ENCODE measurements at places on chromosomes 1 and 21. TPM values are rescaled to one million over a fixed set of nuclear protein-coding genes. Genes with fewer than 3 reads are reported as not detected.
A peak's percentile ranks its signal among the peaks of the same experiment; 100 is the strongest.

- peak; percentile 80 for DNase-seq
Measured at GRCh38 chr1:51750729-51751128, 127.8 kb downstream of the NRDC start.

DNA sequence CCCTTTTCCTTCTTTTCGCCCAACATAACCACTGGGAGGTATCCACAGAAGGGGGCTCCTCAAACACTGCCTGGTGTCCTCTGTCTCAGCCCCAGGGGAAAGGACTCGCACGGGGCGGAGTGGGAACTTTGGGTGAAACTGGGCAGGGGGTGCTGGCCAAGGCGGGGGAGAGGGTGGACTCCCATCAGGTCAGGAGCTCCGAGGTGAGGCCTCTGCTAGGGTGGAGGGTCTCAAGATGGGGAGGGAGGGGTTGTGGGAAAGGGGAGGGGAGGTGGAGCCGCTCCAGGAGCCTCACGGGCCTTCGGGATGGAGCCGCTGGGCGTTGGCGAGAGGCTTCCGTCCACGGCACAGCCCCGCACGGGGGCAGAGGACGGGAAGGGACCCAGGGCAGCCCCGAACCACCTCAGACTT is 43.2 kb upstream of the POFUT2 start:
- no peak for DNase-seq

- no peak for DNase-seq
Measured at GRCh38 chr1:2486041-2486440, 10.0 kb downstream of the PLCH2 start.

DNA sequence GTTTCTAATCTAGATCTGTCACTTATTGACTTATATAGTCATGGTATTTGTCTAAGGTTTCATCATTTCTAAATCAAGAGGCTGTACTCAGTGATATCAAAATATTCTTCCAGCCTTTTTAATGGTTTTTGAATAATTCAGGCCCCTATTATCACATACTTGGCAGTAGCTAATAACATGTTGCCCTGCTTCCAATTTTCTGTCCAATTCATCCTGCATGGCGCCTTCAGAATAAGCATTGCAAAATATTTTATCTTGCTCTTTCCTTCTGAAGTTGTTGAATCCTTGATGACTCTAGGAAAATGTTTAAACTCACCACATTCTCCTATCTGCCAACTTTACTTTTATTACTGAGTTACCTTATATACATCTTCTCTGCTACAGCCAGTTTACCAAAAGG is 517.2 kb upstream of the B3GALT2 start:
- DNase-seq = no peak

DNA sequence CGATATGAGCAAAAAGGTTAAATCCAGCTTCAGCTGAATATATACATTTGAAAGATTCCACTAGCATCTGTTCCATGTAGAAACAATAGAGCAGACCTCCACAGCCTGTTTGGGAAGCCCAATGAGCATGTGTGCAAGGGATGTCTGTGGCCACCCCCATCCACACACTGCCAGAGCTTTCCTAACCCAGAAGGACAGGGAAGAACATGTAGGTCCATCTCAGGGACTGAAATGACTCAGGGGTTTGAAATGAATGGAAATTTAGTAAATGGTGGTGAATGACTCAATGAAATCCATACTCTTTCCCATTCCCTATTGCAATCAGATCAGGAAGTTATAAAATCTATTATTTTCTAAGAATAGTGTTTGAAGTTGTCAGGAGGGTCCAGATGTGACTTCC is 397.2 kb downstream of the DUSP10 start:
- peak; percentile 31 for DNase-seq

GRCh38 chr1:151800830-151801229 is 4.4 kb downstream of the LINGO4 start:
- no peak for DNase-seq

- no peak for DNase-seq
Measured at GRCh38 chr21:43020177-43020576, 45.8 kb downstream of the PKNOX1 start.

DNA sequence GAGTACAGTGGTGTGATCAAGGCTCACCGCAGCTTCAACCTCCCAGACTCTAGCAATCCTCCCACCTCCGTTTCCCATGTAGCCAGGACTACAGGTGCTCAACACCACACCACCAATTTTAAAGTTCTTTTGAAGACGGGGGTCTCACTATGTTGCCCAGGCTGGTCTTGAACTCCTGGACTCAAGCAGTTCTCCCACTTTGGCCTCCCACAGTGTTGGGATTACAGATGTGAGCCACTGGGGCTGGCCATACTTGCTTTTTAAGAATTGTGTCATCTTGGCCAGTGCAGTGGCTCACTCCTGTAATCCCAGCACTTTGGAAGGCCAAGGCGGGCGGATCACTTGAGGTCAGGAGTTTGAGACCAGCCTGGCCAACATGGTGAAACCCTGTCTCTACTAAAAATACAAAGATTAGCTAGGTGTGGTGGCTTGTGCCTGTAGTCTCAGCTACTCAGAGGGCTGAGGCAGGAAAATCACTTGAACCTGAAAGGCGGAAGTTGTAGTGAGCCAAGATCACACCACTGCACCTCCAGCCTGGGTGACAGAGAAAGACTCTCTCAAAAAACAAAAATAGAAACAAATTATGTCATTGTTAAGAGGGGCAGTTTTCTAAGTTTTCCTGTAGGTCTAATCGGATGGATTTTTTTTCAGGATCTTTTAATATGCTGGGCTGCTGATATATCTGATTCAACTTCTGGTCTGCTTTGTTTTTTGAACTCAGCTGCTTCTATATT is 18.7 kb downstream of the AK4 start:
- DNase-seq = no peak

DNA sequence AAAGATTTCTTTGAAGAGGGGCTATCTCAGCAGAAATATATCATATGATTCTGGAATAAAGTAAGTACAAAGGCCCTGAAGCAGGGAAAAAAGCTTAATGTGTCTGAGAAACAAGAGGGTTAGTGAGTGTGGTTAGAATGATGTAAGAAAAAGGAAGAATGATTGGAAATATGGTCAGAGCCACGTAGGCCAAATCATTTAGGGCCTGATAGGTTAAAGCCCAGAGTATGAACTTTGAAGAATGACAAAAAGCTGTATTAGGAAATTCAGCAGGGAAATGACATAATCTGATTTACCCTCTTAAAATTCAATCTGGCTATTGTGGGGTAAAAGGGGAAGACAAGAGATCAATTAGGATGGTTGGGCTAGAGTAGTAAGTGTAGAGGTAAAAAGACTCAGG is 69.0 kb upstream of the MUTYH start:
- no peak for DNase-seq

GRCh38 chr1:16983649-16984048 is 3.2 kb upstream of the MFAP2 start:
- DNase-seq = no peak

- DNase-seq = peak; percentile 97
Measured at GRCh38 chr1:229221106-229222019, 49.5 kb upstream of the RAB4A start.

GRCh38 chr1:53342735-53343470 is 15.0 kb upstream of the LRP8 start:
- no peak for DNase-seq

- no peak for DNase-seq
Measured at GRCh38 chr1:66931590-66931989, 6.8 kb downstream of the MIER1 start.

- DNase-seq = peak; percentile 26
Measured at GRCh38 chr1:27380766-27381733, 2.1 kb downstream of the CD164L2 start.

DNA sequence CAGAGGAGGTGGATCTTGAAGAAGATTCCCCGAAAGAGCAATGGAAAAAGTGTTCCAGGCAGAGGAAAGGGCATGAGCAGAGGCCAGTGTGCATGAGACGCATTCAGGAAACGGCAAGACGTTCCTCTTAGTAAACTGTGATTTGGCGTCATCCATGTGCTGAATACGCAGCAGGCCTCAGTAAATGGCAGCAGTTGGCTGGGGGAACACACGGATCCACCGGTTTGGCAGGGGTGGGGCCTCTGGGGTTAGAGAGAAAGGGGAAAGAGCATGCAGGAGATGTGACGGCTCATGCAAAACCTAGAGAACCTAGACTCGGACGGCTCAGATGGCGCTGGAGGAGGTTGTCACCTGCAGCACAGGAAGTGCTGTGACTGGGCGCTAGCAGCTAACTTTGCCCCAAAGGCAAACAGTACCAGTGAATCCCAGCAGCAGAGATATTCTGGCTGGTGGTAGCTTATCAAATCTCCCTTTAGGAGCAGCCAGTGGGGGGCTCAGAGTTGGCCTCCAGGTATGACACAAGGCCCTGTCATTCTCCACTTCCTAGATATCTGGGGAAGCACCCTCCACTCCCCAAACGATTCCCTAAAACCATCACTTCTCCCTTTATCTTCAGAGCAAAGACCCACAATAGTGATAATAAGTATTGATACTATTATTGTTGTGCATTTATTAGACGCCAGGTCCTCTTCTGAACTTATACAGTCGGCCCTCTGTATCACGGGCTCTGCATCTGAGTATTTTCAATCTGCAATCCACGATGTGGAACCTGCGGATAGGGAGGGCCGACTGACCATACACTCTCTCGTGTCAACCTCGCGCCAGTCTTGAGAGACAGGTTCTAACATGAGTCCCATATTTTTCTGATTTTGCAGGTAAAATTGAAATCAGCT is 7.6 kb downstream of the LAPTM5 start:
- DNase-seq = no peak

DNA sequence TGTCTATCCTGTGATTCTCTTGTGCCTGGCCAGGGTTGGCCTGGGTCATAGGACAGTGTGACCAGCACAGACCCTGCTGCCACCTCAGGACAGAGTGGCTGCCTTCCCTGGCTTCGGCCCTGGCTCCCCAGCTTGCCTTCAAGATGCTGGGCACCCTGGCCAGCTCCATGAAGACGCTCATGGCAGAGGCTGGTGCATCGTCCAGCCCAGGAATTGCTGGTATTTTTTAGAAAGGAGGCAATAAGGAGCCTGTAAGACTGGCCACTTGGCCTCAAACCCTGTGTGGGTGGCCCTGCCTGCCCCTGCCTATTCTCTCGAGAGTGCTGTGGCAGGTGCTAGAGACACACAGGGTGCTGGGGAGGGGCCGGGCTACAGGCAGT is 70.4 kb upstream of the ACTRT2 start:
- DNase-seq = no peak

DNA sequence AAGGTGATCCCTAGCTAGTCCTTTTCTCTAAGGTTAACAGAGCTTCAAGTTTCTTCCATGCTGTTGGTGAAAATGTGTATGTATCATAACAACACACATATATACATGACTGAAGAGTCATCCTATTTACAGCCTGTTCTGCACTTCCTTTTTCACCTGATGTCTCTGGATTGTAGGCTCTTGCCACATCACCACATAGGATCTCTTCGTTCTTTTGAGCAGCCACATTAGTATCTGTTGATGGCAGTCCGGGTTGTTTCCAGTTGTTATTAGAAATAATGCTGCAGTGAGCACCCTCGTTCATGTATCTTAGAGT is 19.7 kb downstream of the MRPL37 start:
- no peak for DNase-seq

GRCh38 chr1:30419831-30420230 is 303.6 kb downstream of the MATN1 start:
- no peak for DNase-seq

- DNase-seq = no peak
Measured at GRCh38 chr1:46812065-46812963, 13.5 kb downstream of the CYP4B1 start.

- no peak for DNase-seq
Measured at GRCh38 chr1:160858507-160858906, 4.2 kb downstream of the CD244 start.

DNA sequence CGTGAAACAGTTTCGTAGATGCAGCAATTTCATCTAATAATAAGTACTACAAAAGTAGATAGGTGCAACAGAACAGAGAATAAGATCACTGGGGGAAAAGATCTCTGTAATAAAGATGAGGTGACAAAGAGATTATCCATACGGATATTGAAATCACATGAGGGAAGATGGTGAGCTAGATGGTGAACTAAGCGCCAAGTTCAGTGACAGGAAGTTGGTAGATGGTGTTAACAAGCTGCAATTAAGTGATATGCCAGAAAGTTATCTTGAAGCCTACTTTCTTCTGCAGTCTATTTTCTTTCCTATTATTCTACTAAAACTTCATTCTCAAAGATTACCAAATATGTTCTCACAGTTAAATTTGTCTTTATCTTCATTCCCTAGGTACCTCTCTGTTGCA is 7.1 kb downstream of the LRIF1 start:
- no peak for DNase-seq

DNA sequence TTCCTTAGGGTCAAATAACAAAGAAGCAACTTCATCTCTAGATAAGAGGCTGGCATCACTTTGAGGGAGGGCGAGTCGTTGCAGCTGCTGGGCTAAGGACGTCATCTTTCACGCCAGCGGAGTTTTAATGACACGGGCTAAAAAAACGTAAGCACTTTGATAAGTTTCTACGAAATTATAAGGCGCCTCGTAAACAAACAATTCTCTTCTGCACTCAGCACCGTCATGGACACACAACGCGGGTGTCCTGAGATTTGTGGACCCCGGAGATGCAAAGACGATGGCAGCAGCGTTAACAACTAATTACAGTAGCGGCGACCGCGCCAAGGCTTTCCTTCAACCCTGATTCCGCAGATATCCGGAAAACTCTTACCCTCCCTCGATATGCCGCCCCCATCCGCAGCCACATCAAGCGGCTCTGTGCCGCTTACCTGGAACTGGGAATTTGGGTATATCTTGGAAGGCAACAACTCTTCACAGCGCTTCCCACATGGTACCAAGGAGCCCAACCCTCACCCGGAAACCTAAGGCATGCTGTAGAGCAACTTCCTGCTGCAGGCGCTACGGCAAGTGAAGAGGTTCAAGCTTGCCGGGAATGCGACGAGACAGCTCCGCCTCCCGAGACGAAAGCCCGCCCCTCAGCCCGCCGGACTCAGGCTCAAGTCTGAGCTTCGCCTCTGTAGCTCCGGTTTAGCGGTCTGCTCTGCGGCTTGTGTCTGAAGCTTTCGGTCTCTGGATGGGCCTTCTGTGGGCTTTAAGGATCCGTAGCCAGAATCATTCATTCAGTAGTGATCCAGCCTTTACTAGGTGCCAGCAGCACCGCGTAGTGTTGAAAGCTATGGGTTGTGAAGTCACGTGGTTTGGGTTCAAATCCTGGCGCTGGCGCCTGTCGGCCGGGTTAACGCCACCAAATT is at the start of gene HEATR1:
Gene HEATR1, minus strand, starts transcription at position 526 of the 914 bp plus-strand sequence. Its CDS starts 421 bp downstream, at position 105.
- DNase-seq = peak; percentile 88

DNA sequence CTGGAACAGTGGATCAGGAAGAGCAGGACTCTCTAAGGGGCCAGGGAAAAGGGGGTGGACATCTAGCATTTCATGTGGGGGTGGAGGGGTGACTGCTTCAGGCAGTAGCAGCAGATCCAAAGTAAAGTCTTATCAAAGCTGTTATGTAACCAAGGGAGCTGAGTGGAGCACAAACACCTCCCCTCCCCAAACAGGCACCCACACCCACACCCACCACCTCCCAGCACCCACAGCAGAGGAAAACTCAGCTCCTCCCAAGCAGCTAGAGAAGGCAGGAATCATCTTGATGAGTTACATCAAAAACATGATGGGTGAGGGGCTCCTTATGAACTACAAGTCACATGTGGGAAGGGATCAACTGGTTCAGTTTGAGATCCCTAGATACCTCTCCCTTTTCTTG is 6.0 kb downstream of the DLGAP3 start:
- DNase-seq = no peak

DAB1 gene
- not detected for total RNA-seq

HSD3B2 gene
- not detected for total RNA-seq

SPRR1B gene
- not detected for total RNA-seq

PRKAA2 gene
- total RNA-seq = 3.4 TPM

CLCNKA gene
- not detected for total RNA-seq

MCOLN3 gene
- 2.4 TPM for total RNA-seq

NBPF4 gene
- total RNA-seq = 0.07 TPM

TSPAN1 gene
- total RNA-seq = 33.3 TPM

GNPAT gene
- 40.5 TPM for total RNA-seq

PADI6 gene
- not detected for total RNA-seq

DCDC2B gene
- not detected for total RNA-seq

EPHA10 gene
- total RNA-seq = 3.5 TPM

Data from PC-3 (cell line).